ENCODE measurements at places on chromosomes 5 and 9.

GRCh38 chr5:17118631-17119030 lies 98.8 kb upstream of the BASP1 start:
- DNase-seq: no peak

- no peak for DNase-seq
Observed at GRCh38 chr5:52339285-52339684, 448.4 kb upstream of the ITGA1 start.

DNA sequence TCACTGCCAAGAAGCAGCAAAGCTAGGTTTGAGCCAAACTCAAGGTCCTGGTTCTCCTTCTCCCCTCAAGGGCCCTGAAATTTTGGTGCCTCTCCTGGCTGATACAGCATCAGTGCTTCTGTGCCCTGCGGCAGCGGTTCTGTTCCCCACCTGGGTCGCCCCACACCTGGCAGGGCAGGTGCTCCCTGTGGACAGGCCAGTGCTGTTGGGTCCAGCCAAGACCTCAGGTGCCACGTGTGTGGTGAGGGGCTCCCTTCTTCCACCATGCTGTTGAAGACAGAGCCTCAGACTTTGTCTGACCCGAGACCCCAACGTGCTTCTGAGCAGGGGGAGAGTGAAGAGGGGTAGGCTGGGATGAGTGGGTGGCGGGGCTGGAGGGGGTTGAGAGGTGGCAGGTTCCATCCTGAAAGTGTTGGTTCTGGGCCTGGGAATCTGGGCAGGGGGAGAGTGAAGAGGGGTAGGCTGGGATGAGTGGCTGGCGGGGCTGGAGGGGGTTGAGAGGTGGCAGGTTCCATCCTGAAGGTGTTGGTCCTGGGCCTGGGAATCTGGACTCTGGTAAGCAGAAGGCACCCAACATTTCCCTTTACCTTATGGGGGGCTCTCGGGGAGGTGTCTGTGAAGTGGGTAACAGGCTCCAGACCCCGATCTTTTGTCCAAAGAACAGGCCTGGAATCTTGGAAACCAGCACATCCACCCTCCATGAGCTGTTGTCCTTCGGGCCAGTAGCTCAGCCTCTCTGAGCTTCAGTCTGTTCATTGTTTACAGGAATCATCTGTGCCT lies 2.3 kb downstream of the PLEKHG4B start:
- no peak for DNase-seq

DNA sequence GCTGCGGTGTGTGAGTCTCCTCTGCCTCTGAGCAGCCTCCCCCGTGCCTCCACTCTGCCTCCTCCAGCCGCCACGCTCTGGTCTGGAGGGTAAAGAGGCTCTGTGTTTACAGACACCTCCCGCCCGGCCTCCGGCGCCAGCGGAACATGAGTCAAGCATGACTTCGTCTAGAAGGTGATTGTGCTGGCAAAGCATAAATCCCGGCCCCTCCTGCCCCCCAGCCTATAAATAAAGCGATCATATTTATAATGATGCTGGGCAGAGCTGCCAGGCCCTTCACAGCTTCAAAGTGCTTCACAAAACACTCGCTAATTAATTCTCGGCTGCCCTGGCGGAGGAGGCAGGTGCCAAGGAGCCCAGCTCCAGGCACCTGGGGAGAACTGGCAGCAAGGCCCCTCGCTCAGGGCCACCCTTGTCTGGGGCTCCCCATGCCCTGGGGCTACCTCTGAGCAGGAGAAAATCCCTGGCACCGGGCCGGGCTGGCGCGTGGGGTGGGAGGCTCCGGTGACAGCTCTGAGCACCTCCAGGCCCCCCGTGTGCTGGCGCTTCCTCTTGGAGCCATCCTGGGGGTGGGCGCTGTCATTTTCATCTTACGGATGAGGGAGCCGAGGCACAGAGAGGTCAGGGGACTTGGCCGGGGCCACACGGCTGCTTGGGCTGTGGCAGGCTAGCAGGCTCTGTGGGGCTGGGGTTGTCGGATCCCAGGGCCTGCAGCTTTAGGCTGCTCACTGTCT lies 87.8 kb downstream of the RXRA start:
- DNase-seq: no peak

- no peak for DNase-seq
Observed at GRCh38 chr5:10719965-10720364, 41.1 kb downstream of the DAP start.
